ENCODE measurements at places on chromosomes 6 and 20. TPM values are rescaled to one million over a fixed set of nuclear protein-coding genes. Genes with fewer than 3 reads are reported as not detected.

Gene PROCR
- total RNA-seq: 21.8 TPM

- DNase-seq: no peak
Measured at GRCh38 chr6:52015953-52016352, 71.5 kb downstream of the PKHD1 start.

Gene MICB
- 24.9 TPM for total RNA-seq

- DNase-seq: peak; percentile 59
Measured at GRCh38 chr6:41939176-41939847, 2.3 kb downstream of the CCND3 start.

DNA sequence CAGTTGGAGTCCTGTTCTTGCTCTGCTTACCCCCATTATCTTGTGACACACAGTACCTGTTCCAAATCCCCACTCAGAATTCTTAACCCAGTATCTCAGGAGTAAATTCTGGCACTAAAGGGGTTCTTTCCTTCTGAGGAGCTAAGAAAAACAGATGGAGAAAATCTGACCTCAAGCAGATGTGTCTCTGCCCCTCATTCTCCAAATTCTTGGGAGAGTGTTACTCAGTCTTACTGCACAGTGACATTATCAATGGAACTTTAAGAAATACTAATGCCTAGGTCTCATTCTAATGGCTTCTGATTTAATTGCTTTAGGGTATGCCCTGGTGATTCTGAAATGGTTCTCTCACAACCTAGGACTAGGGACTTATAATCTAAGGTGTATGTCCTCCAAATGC, 40.6 kb upstream of the PTPRK start:
- no peak for DNase-seq

DNA sequence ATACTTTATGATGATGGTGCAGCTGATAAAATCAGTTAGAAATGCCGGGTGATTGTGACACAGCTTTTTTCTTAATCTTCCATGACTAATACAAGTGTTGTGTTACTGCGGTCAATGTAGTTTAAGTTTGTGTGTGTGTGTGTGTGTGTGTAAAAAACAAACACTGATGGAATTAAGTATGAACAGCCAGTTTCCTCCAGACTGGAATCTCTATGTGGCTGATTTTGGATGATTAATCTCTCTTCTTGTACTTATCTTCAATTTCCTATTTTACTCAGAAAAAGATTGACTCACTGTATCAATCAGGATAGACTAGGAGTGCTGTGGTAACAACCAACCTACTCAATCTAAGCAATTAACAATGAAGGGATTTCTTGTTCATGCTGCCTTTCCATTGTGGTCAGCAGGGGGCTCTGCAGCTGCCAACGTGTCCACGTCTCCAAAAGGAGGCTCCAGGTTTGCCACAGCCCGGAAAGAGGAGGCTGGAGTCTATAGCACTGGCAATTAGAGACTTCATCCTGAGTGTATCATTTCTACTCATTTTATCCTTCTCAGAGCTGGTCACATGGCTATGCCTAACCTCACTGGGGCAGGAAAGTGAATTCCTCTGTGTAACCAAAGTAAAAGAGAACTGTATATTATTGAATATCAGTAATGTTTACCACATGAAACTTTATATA, 107.7 kb downstream of the CD109 start:
- DNase-seq: peak; percentile 80

- DNase-seq: no peak
Measured at GRCh38 chr20:63661108-63661507, 3.0 kb downstream of the RTEL1 start.

GRCh38 chr6:139416146-139416545, 41.7 kb upstream of the CITED2 start:
- DNase-seq: no peak

DNA sequence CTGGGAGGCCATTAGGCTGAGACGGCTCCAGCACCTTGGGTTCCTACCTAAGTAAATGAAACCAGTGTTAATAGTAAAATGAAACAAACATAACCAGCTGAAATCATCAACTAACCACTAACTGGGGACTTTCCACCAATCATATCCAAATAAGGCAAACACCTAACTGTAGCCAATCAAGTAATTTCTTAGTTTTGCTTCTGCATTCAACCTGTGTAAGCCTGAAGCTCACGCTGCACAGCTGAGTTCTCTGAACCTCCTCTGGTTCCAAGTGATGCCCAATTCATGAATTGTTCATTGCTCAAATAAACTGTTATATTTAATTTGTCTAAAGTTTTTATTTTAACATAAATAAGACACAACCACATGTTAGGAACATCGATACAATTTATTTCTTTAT, 22.5 kb downstream of the KLHL32 start:
- peak; percentile 4 for DNase-seq

- no peak for DNase-seq
Measured at GRCh38 chr6:137188855-137189254, 15.4 kb upstream of the IL22RA2 start.

Gene BANF2
- not detected for total RNA-seq

Gene FOXA2
- 0.33 TPM for total RNA-seq

- DNase-seq: peak; percentile 27
Measured at GRCh38 chr6:5174756-5175549, 85.8 kb downstream of the LYRM4 start.

Gene ASCC3
- 36.3 TPM for total RNA-seq

DNA sequence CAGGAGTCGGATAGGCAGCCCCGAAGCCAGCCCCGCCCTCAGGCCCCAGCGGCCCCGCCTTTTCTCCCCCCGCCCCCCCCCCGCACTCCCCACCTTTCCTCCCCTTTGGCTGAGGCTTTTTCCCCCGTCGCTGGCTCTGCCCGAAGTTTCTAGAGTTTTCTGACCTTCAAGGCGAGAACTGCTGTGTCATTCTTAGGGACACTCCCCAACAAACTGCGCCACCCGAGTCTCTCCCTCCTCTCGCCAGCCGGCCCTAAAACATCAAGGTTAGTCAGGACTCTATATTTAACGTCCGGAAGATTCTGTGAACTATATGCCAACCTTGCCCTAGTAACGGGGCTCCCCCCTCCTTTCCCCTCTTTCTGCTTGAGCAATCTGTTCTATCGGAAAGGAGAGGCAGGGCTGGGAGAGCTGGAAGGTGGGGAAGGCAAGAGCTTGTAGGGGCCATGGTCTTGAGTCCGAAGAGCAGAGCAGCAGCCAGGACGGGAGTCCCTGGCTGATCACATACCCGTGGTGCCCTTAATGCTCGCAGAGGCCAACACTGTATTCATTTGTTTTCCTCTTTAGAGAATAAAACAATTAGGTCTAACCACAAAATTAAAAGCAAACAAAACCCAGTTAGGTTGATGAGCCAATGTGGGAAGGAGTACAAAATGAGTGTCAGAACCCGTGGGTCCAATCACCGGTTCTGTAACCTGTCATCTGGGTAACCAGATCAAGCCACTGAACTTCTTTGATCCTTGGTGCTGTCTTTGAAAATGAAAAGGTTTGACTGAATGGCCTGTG, 5.3 kb upstream of the HSPA1B start:
- DNase-seq: peak; percentile 84

- DNase-seq: peak; percentile 75
Measured at GRCh38 chr6:32933661-32934085, 7.2 kb downstream of the HLA-DMB start.

DNA sequence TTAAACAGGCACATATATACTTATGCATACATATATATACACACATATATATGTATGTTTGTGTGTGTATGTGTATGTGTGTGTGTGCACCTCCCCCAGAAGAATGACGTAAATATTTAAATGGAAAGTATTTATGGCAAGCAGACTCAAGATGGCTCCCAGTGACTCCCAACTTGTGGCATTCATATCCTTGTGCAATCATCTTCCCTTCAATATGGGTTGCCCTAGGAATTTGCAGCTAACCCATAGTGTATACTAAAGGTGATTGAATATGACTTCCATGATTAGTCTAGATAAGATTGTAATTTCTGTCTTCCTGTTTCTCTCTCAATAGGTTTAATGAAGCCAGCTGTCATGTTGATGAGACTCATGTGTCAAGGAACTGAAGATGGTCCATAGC, 127.6 kb downstream of the TRDN start:
- DNase-seq: no peak

Gene CFAP61
- not detected for total RNA-seq

DNA sequence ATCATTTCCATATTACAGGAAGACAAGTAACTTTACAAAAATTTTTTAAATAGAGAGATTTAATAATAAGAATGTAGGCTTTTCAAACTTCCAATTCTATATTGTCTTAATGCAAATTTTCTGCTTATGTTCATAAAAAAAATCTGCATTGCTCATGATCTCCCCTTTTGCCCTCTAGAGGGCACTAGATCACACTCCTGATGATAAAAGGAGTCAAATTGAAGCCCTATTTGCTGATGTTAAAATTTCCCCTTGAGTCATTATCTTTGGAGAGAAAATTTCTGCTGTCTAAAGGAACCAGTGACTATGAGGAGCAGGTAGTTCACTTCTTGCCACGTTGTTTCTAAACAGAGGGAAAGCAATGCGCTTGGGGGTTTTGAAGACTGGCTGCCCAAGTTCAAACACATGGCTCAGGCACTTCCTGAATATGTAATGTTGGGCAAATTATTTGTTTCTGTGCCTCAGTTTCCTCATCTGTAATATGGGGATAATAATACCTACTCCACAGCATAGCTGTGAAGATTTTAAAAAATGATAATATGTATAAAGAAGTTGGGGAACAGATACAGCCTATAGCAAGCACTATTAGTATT, 874.2 kb downstream of the TFAP2A start:
- DNase-seq: peak; percentile 68
